ENCODE measurements at places on chromosomes 7 and 10.

DNA sequence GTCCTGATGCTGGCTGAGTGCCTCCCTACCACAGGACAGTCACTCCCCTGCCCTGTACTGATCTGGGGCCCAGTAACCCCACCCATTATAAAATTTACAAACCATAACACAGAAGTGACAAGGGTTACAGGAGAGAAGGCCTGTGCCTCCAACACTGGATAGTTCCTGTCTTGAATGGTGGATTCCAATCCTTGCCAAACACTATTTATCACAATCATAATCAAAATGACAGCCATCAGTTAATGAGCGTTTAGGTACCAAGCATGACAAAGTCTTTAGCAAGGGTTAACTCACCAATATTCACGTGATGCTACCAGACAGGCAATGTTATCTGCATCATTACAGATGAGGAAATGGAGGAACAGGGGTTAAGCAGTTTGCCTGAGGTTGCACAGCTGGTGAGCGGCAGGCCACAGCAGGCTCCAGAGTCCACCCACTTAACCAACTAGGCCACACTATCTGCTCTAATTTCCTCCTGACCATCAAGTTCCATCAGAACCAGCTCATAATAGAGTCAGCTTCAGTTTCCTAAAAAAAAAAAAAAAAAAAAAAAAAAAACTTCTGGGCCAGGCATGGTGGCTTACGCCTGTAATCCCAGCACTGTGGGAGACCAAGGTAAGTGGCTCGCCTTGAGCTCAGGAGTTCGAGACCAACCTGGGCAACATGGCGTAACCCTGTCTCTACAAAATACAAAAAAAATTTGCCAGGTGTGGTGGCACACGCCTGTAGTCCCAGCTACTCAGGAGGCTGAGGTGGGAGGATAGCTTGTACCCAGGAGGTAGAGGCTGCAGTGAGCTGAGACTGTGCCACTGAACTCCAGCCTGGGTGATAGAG, 14.2 kb downstream of the PDLIM1 start:
- no peak for DNase-seq

DNA sequence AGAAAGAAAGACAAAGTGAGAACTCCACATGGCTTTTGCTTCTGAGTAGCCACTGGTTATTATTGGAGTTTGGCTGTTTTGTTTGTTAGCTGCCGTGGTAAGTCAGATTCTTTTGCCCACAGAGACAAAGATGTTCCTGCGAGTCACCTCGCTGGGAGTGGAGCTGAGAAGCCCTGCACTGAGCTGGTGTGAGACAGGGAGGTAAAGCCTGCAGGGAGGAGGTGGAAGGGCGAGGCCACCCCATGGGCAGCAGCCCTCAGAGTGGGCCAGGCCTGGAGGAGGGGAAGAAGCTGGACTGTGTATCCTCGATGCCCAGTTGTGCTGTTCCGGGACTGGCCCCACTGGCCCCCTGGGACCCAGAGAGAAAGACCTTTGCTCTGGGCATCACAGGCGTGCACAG, 14.3 kb upstream of the NOM1 start:
- no peak for DNase-seq

DNA sequence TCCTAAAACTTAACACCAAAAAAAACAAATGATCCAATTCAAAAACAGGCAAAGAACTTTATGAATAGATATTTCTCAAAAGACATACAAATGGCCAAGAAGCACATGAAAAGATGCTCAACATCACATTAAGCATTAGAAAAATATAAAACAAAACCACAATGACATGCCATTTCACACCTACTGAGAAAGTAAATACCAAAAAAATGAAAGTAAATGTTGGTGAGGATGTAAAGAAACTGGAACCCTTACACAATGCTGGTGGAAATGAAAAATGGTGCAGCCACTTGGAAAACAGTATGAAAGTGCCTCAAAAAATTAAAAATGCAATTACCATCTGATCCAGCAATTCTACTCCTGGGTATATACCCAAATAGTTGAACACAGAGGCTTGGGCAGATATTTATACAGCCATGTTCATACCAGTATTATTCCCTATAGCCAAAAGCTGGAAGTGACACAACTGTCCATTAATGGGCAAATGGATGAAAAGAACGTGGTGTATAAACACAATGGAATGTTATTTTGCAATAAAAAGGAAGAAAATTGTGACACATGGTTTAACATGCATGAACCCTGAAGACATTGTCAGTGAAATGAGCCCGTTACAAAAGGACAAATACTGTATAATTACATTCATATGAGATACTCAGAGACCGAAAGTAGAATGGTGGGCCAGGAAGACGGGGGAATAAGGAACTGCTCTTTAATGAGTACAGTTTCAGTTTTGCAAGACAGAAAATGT, 89.0 kb downstream of the JMJD1C start:
- DNase-seq: no peak

DNA sequence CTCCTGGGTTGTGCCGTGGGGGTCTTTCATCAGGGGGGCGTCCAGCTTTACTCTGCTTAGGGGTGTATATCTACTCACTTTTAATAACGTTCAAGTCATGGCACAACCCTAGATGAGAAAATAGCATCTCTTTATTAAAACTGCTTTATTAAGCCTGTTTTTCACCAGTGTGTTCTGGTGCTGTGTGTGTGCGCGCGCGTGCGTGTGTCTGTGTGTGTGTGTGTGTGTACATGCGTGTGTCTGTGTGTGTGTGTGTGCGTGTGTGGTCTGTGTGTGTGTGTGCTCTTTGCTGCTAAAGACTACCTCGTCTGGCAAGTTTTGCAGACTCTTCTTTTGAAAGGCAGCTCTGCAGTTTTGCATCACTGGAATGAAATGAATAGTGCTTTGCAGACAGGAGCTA, 390.9 kb upstream of the MKI67 start:
- no peak for DNase-seq

GRCh38 chr10:76665029-76665428, 972.6 kb downstream of the KCNMA1 start:
- no peak for DNase-seq

- no peak for DNase-seq
These were observed 221.9 kb downstream of the EBF3 start for GRCh38 chr10:129741978-129742741.

DNA sequence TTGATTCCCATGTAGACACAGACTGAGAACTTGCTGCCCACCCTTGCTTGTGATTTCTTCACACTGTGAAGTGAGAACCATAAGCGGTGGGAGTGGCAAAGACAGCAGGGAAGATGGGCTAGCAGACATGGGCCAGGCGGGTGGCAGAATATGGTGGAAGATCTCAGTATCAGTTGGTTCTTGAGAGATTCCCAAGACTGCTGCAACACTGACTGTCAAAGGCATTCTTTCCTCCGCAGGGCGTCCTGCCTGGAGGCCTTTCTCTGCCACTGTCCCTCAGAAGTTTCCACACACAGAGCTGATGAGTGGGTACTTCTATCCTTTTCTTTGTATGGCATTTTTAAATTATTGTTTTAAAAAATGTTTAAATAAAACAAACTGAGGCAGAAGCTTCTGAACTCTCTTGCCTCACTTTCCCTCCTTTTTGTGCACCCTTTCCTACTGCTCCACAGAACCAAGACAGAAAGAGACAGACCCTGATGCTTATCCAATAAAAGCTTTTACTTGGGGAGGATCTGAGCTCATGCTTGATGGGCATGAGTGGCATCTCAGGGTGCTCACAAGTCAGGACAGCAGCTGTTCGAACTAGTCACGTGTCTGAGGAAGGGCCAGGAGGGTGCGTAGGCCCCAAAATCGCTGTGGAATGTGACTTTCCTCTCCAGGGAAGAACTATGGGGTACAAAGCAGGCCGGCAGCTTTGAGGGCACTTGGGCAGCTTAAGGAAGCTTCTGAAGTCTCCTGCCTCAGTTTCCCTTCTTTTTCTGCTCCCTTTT, 104.7 kb upstream of the PCGF5 start:
- no peak for DNase-seq

- DNase-seq: no peak
These were observed 2.8 kb upstream of the DENND2A start for GRCh38 chr7:140643416-140643815.

- DNase-seq: no peak
These were observed 31.4 kb downstream of the CPXM2 start for GRCh38 chr10:123860209-123860608.

- DNase-seq: no peak
These were observed 49.9 kb downstream of the ZRANB1 start for GRCh38 chr10:124991835-124992234.

DNA sequence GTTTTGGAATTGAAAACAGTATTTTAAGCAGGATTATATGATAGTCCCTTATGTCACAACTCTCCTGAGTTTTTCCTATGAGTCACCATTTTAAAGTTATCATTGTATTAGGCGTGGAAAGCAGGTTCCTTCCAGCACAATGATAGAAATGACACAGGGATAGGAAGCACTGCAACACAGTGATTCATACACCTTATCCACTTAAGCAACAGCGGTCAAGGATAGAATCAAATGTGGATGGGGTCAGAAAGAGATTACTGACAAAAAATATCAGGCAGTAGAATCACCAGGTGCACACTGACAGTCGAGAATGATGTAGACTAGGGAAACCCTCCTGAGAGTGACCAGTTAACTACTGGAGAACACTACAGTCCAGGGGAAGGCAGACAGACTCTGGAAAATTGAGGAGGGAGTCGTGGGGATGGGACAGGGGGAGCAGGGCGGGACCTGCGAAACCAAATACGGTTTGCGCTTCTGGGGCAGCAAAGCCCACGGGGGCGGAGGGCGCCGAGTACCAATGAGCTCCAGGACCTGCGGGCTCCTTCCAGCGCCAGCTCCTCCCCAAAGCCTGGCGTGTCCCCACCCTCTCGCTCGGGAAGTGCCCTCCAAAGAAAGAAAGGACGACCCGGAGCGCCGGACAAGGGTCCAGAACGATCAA, 479 bp downstream of the PNPLA8 start:
- no peak for DNase-seq

- no peak for DNase-seq
These were observed 1094.0 kb downstream of the KCNMA1 start for GRCh38 chr10:76543655-76544054.

- DNase-seq: no peak
These were observed 44.7 kb upstream of the ZMIZ2 start for GRCh38 chr7:44703921-44704320.

- no peak for DNase-seq
These were observed 21.9 kb downstream of the CDK13 start for GRCh38 chr7:39971924-39972323.

DNA sequence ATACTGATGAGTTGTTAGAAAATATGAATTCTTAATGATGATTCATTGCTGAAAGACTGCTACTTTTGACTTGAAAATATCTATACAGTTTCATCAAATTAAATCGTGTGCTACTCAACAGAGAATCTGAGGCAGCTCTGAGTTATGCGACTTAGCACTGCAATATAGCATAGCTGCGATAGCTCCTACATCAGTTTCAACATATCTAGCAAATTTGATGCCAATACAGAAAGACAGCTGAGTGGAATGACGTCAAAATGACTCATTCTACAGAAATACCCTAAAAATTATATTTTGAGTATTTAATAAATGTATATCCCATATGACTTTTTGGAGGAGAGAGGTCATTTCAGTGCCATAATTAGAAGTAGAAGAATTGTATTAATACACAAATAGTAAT, 1.1 kb upstream of the TARP start:
- DNase-seq: no peak

GRCh38 chr10:27297844-27298521, 57.4 kb upstream of the ACBD5 start:
- no peak for DNase-seq

DNA sequence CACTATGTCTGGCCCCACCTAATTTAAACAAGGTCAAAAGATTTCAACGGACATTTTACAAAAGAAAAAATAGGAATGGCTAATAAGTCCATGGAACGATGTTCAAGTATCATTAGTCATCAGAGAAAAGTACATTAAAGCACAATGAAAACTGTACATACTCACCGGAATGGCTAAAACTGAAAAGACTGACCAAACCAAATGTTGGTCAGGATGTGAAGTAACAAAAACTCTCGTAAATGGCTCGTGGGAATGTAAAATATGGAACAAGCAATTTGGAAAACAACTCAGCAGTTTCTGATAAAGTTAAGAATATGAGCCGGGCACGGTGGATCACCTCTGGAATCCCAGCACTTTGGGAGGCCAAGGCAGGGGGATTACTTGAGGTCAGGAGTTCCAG, 65.7 kb upstream of the PARD3 start:
- DNase-seq: no peak

GRCh38 chr7:66699998-66700397, 40.5 kb upstream of the RABGEF1 start:
- DNase-seq: no peak

DNA sequence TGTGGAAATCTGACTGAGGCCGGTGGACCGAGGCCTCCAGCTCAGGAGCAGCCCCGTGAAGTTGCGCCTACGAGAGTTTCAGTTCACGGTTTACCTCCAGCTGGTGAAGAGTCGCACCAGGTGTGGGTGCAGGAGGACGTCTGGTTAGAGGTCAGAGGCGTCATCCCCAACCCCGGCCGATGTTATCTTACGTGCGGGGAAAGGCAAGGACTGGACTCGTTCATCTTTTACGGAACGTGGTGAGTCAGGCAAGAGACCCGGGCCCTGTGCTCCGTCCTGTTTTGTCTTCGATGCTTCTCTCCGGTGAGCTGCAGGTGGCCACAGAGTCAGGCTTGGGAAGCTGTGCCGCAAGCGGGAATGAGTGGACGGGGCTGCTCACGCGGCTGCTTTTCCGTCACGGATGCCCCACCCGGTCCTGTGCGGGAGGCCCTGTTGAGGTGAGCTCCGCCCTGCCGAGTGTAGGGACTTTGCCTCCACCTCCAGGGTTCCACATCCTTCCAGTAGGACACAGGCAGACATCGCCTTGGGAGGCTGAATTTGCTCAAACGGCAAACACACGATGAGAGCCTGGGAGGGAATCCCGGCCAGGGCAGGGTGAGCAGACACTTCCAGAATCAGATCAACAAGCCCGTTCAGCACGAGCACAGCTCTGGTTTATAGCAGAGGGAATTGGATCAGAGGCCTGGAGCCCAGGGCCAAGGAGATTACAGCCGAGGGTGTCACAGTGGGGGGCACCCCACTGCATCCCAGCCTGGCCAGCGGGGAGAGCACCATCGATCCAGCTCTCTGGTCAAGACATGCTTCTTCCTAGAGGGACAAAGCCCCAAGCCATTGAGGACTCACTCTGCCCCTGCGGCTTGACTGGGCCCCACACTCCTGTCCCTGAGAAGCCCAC, 50.1 kb upstream of the INPP5A start:
- no peak for DNase-seq

DNA sequence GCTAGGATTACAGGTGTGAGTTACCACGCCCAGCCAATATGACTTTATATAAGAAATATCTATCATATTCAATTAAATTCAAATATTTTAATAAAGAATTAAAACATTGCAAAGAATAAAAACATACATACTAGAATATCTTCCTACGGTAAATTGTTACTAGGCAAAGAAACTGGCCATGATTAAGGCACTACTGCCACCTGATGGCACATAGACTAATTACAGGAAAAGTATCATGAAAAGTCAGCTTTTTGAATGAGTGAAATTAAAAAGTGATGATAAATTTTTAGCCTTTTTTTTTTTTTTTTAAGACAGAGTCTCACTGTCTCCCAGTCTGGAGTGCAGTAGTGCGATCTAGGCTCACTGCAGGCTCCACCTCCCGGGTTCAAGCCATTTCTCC, 30.9 kb downstream of the MRPS33 start:
- no peak for DNase-seq
